NK-92 treated with Interleukin-12 subunit alpha and Interleukin-12 subunit beta, amount 100 ng/mL, for 24 hours (cell line): ENCODE measurements at places on chromosomes 5 and 9.

GRCh38 chr5:97499605-97500004 is 316.6 kb upstream of the RIOK2 start:
- no peak for DNase-seq

DNA sequence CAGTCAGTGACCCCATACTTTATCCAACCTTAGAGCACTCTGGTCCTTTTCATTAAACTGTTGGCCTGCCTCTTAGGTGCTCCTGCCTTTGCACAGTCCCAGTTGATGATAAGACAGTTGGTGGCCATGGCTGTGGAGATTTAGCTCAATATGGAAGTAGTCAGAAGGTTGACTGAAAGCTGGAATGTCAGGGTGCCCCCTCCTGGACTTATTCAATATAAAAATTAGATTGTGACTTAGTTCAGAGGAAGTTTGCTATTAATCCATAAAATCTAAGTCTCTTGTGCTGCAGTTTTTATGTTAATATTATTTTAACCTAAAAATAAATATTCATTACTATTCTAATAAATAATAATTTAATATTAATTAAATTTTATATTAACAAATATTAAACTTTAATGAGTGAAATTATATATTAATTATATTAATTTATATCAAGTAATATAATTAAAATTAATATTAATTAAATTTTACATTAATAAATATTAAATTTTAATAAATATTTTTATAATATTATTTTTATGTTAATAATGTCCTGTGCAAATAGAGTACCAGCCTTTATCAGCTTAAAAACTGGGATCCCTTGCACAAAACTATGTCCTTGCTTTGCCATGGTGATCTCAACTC is 77.7 kb upstream of the ADAMTSL1 start:
- no peak for DNase-seq

DNA sequence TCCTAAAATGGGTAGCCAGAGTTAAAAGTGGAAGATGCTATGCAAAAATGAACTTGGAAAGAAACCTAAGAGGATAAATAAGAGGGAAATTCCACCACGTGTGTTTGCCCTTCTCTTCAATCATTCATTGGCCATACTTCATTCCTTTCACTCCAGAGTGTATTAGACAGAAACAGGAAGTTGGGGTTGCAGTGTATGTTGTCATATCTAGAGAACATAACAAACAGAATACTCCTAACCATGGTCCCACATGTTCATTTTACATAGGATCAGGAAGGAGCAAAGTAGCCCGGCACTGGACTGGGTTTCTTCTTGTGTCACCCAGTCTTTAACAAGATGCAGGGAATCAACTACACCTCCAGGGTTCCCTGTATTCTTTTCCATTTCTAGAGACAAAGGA is 7.6 kb upstream of the GPBP1 start:
- no peak for DNase-seq

- no peak for DNase-seq
Measured at GRCh38 chr5:5418006-5418405, 4.5 kb upstream of the ICE1 start.

DNA sequence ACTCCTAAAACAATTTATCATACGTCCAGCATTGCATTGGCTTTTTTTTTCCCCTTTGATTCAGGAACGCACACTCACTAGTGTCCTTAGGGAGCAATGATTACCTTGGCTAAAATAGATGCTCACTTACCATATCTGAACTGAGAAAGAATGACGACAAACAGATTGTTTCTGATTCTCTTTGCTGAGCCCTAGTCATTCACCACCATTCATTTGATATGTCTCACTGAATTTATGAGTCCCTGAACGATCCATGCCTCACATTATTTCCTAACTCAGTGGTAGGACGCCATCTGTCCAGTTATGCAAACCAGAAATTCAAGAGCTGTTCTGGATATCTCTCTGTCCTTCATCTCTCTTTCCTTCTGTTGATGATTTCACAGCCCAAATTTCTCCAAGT is 39.3 kb upstream of the DAB2 start:
- DNase-seq = no peak
